ENCODE measurements at places on chromosomes 16 and 17. TPM values are rescaled to one million over a fixed set of nuclear protein-coding genes. Genes with fewer than 3 reads are reported as not detected.

GRCh38 chr16:48459167-48459566 is 74.0 kb upstream of the SIAH1 start:
- no peaks in the 10 kb centered on the region for H3K27me3 ChIP-seq
- no peaks in the 10 kb centered on the region for H3K4me1 ChIP-seq
- no peak overlapping the region for H3K4me3 ChIP-seq
- DNase-seq, result no peak
- no peaks in the 10 kb centered on the region for H3K36me3 ChIP-seq

DNA sequence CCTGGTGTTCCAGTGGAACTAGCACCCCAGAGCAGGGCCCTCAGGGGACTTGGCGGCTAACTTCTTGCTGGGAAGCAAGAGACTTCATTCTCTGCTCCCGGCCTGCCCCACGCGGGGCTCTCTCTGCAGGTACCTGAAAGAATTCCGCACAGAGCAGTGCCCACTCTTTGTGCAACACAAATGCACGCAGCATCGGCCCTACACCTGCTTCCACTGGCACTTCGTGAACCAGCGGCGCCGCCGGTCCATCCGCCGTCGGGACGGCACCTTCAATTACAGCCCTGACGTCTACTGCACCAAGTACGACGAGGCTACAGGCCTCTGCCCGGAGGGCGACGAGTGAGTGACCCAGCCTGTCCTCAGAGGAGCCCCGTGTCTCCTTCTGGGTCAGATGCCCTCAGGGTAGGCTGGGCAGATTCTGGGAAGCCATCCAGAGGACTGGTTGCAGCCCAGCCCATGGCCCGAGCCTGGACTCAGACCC is 25.1 kb downstream of the UNK start:
- H3K27ac ChIP-seq, result no peak overlapping the region
- DNase-seq, result no peak
- no peaks in the 10 kb centered on the region for H3K27me3 ChIP-seq
- peaks cover 3% of the 10 kb centered on the region for H3K36me3 ChIP-seq

DNA sequence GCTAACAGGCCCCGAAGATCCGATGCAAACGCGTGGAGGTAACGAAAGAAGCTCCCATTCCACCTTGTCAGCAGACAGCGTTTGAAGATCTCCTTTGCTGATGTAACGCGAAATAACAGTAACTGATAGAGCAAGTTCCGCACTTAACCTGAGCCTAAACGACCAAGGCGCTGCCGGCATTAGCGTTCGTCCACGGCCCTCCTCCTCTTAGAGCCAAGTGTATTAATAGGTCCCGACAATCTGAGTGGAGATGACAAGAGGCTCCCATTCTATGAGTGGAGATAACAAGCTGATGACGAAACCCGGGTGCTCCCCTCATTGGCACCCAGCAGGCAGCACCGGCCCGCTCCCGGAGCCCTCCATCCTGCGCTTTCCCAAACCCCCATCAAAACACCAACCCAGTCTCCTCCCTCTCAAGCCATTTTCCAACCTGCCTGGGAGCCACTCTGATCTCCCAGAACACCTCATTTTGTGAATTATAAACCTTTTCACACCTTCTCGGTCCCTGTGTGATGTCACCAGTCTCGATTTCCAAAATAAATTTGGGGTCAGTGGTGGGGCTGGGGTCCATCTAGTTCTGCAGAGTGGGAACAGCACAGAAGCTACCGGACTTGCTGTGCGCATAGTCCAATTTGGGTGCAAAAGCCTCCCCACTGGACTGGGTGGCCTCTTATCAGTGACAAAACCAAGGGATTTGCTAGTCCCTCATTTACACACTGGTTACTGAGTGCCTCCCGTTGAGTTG is 35.4 kb upstream of the ARL4D start:
- DNase-seq, result no peak
- H3K27ac ChIP-seq, result no peak overlapping the region
- H3K4me3 ChIP-seq, result no peak overlapping the region

The ANKRD13B gene
- 3.0 TPM for polyA plus RNA-seq

GRCh38 chr16:88681709-88682451 is 4.4 kb downstream of the SNAI3 start:
- H3K36me3 ChIP-seq, result no peaks in the 10 kb centered on the region
- H3K27me3 ChIP-seq, result peaks cover 59% of the 10 kb centered on the region
- no peak overlapping the region for H3K27ac ChIP-seq
- peaks cover 4% of the 10 kb centered on the region for H3K4me1 ChIP-seq
- no peak for DNase-seq
- no peak overlapping the region for H3K4me3 ChIP-seq

The ADCY9 gene
- 4.3 TPM for polyA plus RNA-seq

The TOX3 gene
- polyA plus RNA-seq, result 8.9 TPM

DNA sequence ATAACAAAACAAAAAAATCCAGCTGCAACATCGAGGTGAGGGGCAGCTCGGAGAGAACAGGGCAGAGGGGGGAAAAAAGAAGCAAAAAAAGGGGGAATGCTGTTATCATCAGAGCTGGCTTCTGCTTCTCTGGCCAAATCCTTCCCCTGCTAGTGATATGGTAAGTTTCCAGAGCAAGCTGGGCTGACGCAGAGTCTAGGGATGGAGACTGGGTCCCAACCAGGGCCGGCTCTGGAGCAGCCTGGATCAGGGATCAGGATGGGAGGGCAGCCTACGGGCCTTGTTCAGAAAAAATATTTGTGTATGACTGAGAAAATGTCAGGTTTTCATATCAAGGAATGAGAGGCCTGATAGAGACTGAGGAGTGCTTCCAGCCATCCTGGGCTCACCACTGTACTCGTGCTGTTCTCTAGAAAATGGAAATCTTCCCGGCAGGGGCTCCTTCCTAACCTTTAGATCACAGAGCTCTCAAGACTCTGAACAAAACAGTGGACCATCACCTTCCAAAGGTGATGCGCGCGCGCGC is 726 bp upstream of the C1QTNF1 start:
- no peak overlapping the region for H3K27ac ChIP-seq
- H3K4me1 ChIP-seq, result peaks cover 62% of the 10 kb centered on the region
- no peak for DNase-seq
- no peaks in the 10 kb centered on the region for H3K27me3 ChIP-seq

- no peak overlapping the region for H3K27ac ChIP-seq
- no peaks in the 10 kb centered on the region for H3K4me1 ChIP-seq
- peak; percentile 68 for DNase-seq
- H3K36me3 ChIP-seq, result peaks cover 2% of the 10 kb centered on the region
- no peak overlapping the region for H3K4me3 ChIP-seq
These were observed 35.6 kb downstream of the RPA1 start for GRCh38 chr17:1865252-1866037.

DNA sequence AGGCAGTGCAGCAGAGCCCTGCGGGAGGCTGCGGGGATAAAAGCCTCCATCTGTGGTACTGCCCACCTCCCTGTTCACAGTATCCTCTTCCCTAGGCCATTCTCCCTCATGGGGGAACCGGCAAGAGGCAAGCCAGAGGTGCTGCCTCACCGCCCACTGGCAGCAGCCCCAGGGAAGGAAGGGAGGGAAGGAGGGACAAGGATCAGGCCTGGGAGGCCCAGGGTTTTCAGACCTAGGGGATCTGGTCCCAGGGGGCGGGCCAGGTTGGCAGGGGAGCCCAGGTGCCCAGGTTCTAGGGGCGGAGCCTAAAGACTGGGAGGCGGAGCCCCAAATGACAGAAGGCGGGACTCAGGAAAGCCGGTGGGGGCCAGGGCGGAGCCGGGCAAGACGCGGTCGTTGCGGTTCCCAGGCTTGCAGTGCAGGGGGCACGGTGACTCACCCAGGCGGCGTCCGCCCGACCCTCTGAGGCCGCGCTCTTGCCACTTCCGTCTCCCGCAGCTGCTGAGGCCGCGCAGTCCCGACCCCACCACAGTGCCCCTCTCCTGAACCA is 3.0 kb upstream of the MTMR4 start:
- peak overlapping the region; percentile 99 for H3K27ac ChIP-seq
- peaks cover 22% of the 10 kb centered on the region for H3K4me1 ChIP-seq
- H3K4me3 ChIP-seq, result peak overlapping the region; percentile 37
- H3K27me3 ChIP-seq, result no peaks in the 10 kb centered on the region
- peaks cover 12% of the 10 kb centered on the region for H3K36me3 ChIP-seq

GRCh38 chr16:84597528-84597896 is 20.4 kb downstream of the COTL1 start:
- H3K27me3 ChIP-seq, result no peaks in the 10 kb centered on the region
- H3K27ac ChIP-seq, result no peak overlapping the region
- H3K36me3 ChIP-seq, result peaks cover 15% of the 10 kb centered on the region
- H3K4me3 ChIP-seq, result no peak overlapping the region
- DNase-seq, result no peak

GRCh38 chr16:27863377-27863776 is 200.1 kb downstream of the GSG1L start:
- no peak overlapping the region for H3K4me3 ChIP-seq
- no peak for DNase-seq
- H3K4me1 ChIP-seq, result no peaks in the 10 kb centered on the region

- H3K4me1 ChIP-seq, result peaks cover 34% of the 10 kb centered on the region
- no peak for DNase-seq
- H3K36me3 ChIP-seq, result no peaks in the 10 kb centered on the region
- H3K27ac ChIP-seq, result no peak overlapping the region
- no peak overlapping the region for H3K4me3 ChIP-seq
These were observed 17.0 kb upstream of the RFFL start for GRCh38 chr17:35080536-35080935.

GRCh38 chr16:54620197-54620596 is 310.5 kb upstream of the IRX5 start:
- H3K27ac ChIP-seq, result no peak overlapping the region
- H3K4me3 ChIP-seq, result no peak overlapping the region
- H3K36me3 ChIP-seq, result no peaks in the 10 kb centered on the region
- H3K27me3 ChIP-seq, result no peaks in the 10 kb centered on the region
- no peaks in the 10 kb centered on the region for H3K4me1 ChIP-seq
- DNase-seq, result no peak

The NPIPA5 gene
- 16.3 TPM for polyA plus RNA-seq

- H3K27ac ChIP-seq, result no peak overlapping the region
- no peak for DNase-seq
- H3K27me3 ChIP-seq, result no peaks in the 10 kb centered on the region
- no peaks in the 10 kb centered on the region for H3K36me3 ChIP-seq
- no peak overlapping the region for H3K4me3 ChIP-seq
These were observed 19.4 kb downstream of the IQCK start for GRCh38 chr16:19737306-19738038.

DNA sequence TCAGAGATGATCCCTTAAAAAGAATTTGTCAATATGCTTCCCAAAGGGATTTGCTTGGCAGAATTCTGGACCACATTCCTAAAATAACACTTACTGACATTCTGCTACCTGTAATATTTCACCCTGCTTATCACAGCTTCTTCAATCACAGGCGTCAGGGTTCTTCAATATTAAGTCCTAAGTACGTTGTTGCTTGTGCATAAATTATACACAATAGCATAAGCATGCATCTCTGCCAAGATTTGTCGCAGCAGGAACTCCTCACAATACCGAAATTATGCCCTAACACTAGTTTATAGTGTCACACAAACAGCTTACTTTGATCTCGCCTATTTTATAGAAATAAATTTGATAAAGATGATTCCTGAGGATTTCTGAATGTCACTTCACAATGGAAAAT is 48.9 kb downstream of the UBE2G1 start:
- no peaks in the 10 kb centered on the region for H3K27me3 ChIP-seq
- no peak overlapping the region for H3K27ac ChIP-seq
- DNase-seq, result peak; percentile 12
- peaks cover 5% of the 10 kb centered on the region for H3K4me1 ChIP-seq

GRCh38 chr16:23288726-23289512 is 13.2 kb upstream of the SCNN1B start:
- H3K27me3 ChIP-seq, result no peaks in the 10 kb centered on the region
- H3K36me3 ChIP-seq, result no peaks in the 10 kb centered on the region
- H3K4me1 ChIP-seq, result no peaks in the 10 kb centered on the region
- no peak overlapping the region for H3K4me3 ChIP-seq

GRCh38 chr17:1171953-1172352 is 7.8 kb downstream of the ABR start:
- no peaks in the 10 kb centered on the region for H3K36me3 ChIP-seq
- H3K4me3 ChIP-seq, result no peak overlapping the region
- no peaks in the 10 kb centered on the region for H3K4me1 ChIP-seq
- H3K27me3 ChIP-seq, result peaks cover 10% of the 10 kb centered on the region

- peak; percentile 77 for DNase-seq
- H3K4me1 ChIP-seq, result no peaks in the 10 kb centered on the region
- H3K4me3 ChIP-seq, result no peak overlapping the region
- peaks cover 8% of the 10 kb centered on the region for H3K36me3 ChIP-seq
- H3K27ac ChIP-seq, result no peak overlapping the region
- no peaks in the 10 kb centered on the region for H3K27me3 ChIP-seq
These were observed 7.5 kb downstream of the SRSF1 start for GRCh38 chr17:57999496-58000017.

GRCh38 chr17:18230288-18231141 is 5.1 kb downstream of the LLGL1 start:
- no peak for DNase-seq
- H3K27ac ChIP-seq, result no peak overlapping the region
- no peaks in the 10 kb centered on the region for H3K36me3 ChIP-seq
- H3K4me3 ChIP-seq, result no peak overlapping the region

- no peaks in the 10 kb centered on the region for H3K4me1 ChIP-seq
- no peak overlapping the region for H3K27ac ChIP-seq
- no peaks in the 10 kb centered on the region for H3K27me3 ChIP-seq
- DNase-seq, result peak; percentile 93
- peaks cover 18% of the 10 kb centered on the region for H3K36me3 ChIP-seq
These were observed 11.5 kb downstream of the FLII start for GRCh38 chr17:18246880-18247612.

The MYH8 gene
- polyA plus RNA-seq, result not detected

DNA sequence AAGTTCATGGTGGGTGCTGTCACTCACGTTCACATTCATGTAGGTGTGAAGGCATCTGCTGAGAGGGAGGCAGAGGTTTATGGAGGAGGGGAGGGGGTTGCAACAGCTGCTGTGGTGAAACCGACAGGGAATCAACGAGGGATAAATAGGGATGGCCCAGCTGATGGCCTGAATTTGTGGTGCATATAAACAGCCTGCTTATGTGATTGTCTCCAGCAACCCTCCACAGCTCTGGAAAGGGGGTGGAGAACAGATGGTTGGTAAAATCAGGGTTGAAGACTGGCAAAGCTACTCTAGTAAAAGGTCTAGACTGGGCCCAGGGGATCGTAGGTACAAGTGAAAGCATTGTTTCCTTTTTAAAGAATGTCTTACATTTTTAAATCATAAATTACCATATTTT is 53.7 kb downstream of the IQCK start:
- no peaks in the 10 kb centered on the region for H3K27me3 ChIP-seq
- DNase-seq, result no peak
- no peak overlapping the region for H3K27ac ChIP-seq

GRCh38 chr17:45646288-45646988 is 137.7 kb upstream of the CRHR1 start:
- no peak overlapping the region for H3K27ac ChIP-seq
- no peaks in the 10 kb centered on the region for H3K36me3 ChIP-seq
- no peaks in the 10 kb centered on the region for H3K27me3 ChIP-seq
- no peaks in the 10 kb centered on the region for H3K4me1 ChIP-seq
- DNase-seq, result no peak
- H3K4me3 ChIP-seq, result no peak overlapping the region

The ABCC11 gene
- 0.15 TPM for polyA plus RNA-seq

The ZNF624 gene
- polyA plus RNA-seq, result 0.85 TPM

The ETV4 gene
- 2.2 TPM for polyA plus RNA-seq

- no peak overlapping the region for H3K4me3 ChIP-seq
- DNase-seq, result no peak
- no peaks in the 10 kb centered on the region for H3K27me3 ChIP-seq
- H3K36me3 ChIP-seq, result peaks cover 40% of the 10 kb centered on the region
These were observed 10.9 kb downstream of the SMCR8 start for GRCh38 chr17:18326039-18326438.

The C17orf67 gene
- 2.6 TPM for polyA plus RNA-seq

The KCNAB3 gene
- 1.6 TPM for polyA plus RNA-seq

GRCh38 chr17:74904687-74905409 is 11.4 kb upstream of the FADS6 start:
- H3K27ac ChIP-seq, result no peak overlapping the region
- H3K4me1 ChIP-seq, result no peaks in the 10 kb centered on the region
- H3K27me3 ChIP-seq, result peaks cover 2% of the 10 kb centered on the region
- no peak for DNase-seq

All from small intestine (tissue), 16 donors.